ENCODE measurements at places on chromosomes 2 and 18.

- DNase-seq = no peak
Measured at GRCh38 chr2:159046966-159047365, 78.5 kb downstream of the TANC1 start.

DNA sequence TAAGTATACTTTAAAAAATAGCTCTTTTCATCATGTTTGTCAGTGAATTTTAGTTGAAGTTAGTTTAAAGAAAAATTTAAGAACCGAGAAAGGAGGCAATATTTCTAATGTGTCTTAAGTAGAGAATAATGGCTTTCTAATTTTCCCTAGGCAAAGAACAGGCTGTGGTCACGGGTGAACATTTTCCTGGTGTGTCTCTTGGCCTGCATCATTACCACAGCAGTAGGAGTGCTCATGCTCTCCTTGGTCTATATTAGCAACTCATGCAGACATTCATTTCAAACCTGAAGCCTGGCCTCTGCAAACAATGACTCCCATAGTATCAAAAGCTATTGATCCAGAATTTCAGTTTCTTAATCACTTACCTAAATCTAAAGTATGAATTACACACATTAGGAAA, 57.4 kb downstream of the C18orf54 start:
- DNase-seq = no peak

GRCh38 chr2:215439980-215440512, 4.2 kb upstream of the FN1 start:
- DNase-seq = no peak

DNA sequence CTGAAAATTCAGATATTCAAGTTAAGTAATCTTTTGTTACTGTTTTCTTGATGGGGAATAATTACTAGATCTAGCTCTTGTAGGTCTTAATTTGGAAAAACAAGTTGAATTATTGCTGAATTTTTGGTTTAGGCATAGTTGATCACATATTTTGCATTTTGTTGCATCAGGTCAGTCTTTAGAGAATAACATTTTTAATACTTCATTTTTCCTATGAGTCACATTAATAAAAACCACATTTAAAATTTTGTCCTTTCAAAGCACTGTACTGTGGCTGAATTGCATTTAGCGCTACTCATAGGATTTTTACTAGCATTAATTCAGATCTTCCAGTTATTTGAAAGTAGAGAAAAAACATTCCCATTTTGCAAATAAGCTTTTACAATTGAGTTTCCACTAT, 23.2 kb downstream of the MAP4K4 start:
- DNase-seq = no peak

DNA sequence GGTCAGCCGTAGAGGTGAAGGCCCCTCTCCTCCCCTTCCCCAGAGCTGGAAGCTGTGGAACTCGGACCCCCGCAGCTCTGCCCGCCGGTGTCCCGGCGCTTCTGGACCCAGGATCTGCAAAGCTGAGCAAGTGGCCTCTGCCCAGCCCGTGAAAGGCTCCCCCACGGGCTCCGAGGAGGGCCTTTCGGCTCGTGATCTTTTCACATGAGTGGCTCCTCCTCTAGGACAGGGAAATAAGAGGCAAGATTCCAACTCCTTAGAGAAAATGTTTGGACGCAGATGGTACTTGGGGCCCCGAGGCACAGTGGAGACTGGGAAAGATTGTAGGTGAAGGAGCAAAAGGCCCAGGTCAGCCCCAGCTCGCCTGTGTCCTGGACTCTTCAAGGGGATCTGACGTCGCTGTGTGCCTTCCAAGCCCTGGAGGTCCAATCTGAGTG, 48.2 kb upstream of the SP3 start:
- DNase-seq = no peak

DNA sequence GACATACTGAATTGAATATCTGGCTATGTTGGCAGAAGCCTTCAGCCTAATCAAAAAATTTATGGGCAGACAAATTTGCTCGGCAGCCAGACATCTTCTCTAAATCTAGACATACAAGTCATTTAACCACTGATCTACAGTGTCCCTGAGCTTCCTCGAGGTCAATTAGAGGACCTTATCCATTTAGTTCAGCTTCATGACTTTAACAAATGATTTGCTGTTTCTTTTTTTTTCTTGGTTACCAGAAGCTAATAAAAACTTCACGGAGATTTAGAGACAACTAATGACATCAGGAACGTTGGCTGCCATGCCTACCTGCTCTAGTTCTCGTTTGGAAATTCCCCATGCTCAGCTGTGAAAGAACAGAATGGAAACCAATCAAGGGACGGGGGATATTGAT, 223.8 kb downstream of the BCL2 start:
- DNase-seq = no peak

GRCh38 chr2:198097630-198098029, 293.2 kb downstream of the PLCL1 start:
- no peak for DNase-seq

GRCh38 chr2:163604941-163605555, 130.8 kb downstream of the FIGN start:
- DNase-seq = no peak

GRCh38 chr2:241842620-241843211, 16.0 kb downstream of the PDCD1 start:
- no peak for DNase-seq

GRCh38 chr2:186591506-186591890, 1.6 kb downstream of the ITGAV start:
- DNase-seq = no peak

- DNase-seq = peak; percentile 59
Measured at GRCh38 chr2:84293791-84294380, 165.2 kb downstream of the SUCLG1 start.

- no peak for DNase-seq
Measured at GRCh38 chr2:118714118-118714517, 133.3 kb downstream of the EN1 start.

GRCh38 chr2:128091726-128092080, 703 bp downstream of the UGGT1 start:
- no peak for DNase-seq

DNA sequence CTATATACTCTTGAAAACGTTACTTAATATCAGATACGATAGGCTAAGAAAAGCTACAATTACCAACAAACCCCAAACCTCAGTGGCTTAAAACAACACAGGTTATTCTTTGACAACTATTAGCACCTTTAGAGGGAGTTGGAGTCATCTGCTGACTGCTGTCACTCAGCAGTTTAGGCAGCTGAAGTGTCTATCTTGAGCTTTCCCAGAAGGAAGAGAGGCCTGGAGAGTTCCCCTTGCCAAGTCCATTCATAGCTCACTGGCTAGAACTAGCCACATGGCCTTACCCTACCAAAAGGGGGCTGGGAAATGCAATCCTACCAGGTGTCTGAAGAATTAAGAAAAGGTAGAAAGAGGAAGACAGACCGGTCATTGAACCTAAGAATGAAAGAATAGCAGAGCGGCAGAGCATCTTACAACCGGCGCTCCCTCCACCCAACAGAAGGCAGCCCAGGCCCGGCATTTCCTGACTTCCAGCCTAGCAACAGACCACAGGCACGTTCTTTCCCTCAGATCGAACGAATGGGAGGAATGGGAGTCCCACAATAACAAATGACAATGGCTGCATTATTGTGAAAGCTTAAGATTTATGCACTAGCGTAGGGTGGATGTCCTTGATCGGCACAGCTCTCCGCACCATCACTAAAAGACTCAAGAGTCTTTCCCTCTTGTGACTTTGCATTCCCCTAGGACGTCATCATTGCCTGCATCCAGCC, 211.2 kb upstream of the CTAGE1 start:
- no peak for DNase-seq

DNA sequence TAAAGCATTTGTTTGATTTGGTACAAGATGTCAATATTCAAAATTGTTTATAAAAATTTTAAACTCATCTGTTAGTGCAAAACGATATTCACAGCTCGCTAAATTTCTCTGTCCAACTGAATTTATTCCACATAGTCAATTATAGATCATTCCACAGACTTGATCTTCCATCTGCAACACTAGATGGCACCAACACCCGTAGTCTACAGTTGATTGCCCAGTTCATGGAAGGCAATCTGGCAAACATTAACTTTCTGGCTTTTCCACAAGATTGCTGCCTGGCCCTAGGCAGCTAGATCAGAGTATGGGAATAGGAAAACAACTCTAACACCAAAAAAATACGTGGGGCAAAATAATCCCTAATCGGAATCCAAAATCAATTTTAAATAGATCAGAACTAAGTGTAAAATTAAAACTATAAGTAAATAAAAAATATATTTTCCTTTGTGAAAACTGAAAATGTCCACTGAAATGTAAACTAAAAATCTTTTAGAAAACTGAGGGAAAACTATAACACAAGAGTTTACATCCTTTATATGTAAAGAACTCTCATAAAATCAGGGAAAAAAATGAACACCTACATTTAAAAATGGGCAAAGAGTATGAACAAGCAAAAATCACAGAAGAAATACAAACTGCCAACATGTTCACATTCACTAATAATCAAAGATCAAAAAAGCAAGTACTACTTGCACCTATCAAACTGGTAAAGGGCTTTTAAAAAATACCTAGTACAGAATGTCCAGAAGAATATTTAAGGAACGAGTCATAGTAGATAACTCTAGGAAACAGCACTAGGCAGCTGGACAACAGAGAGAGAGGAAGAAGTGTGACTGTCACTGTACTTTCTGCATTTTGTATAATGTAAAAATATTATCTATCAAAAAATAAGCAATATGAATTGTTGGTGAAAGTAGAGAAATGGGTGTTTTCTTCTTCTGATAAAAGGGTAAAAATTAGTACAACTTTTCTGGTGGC, 35.0 kb downstream of the RTN4 start:
- DNase-seq = peak; percentile 65

GRCh38 chr2:172845028-172845630, 109.5 kb downstream of the RAPGEF4 start:
- no peak for DNase-seq

DNA sequence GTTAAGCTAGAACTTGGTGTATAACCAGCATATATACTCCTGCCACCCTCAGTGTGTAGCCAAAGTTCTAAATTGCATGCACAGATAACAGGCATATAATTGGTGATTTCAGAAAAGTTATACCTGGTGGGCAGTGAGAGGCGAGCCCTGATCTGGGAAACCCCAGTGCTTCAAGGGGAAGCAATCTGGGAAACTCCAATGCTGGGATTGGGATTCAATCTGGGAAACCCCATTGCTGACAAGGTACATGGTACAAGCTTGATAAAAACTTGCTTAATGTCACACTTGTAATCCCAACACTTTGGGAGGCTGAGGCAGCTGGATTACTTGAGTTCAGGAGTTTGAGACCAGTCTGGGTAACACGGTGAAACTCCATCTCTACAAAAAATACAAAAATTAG, 147.6 kb downstream of the NEDD4L start:
- no peak for DNase-seq

DNA sequence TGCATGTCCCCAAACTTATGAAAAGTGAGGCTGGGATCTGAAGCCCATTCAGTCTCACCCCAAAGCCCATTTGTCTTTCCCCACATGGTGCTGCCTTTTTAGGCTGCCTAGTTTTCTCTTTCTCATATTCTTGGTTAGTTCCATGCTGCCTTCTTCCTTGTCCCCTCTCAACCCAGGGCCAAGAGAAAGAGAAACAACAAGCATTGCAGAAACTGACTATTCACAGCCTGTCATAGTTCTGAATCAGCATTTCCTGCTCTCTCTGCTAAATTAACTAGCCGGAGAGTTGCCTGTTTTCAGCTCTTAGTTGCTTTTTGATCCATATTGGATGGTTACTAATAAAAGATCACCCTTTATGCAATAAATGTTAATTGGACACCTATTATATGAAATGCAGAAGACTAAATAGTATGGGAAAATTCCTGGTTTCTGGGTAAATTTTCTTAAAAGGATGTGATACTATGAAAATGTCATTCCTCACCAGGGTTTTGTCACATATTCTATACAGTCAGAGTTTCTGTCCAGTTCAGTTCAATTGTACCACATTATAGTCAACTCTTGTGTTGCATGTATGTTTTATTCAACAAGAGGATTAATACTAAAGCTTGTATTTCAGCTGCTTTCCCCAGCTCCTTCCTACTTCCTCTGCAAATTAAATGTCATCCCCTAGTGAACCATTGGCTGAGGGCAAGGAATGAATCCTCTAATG, 246.5 kb downstream of the GALR1 start:
- DNase-seq = no peak

DNA sequence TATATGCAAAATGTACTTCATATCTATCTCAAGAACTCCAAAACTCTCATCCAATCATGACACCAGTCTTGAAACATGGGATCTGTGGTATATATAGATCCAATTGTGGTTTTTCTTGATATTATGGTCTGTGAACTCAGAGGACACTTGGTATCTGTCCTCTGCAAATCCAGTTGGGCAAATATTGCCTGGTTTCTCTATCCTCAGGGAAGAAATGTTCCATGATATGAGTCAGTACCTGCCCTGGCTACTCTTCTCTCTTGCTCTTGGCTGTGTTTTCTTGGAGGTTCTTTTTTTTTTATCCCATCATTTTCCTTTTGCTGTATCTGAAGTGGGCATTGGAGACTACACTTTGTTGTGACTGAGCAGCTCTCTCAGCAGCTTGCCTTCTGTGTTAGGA, 10.9 kb downstream of the NBEAL1 start:
- DNase-seq = no peak

DNA sequence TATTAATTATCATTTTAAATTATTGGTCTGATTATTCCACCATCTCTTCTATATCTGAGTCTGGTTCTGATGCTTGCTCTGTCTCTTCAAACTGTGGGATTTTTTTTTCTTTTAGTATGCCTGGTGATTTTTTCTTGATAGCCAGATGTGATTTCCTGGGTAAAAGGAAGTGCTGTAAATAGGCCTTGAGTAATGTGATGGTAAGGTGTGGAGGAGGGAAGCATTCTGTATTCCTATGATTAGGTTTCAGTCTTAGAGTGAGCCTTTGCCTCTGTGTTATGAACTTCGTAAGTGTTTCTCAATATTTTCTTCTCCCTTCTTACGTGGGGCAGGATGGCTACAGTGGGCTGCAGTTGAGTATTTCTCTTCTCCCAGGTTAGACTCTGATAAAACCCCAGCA, 103.0 kb downstream of the EHBP1 start:
- no peak for DNase-seq

DNA sequence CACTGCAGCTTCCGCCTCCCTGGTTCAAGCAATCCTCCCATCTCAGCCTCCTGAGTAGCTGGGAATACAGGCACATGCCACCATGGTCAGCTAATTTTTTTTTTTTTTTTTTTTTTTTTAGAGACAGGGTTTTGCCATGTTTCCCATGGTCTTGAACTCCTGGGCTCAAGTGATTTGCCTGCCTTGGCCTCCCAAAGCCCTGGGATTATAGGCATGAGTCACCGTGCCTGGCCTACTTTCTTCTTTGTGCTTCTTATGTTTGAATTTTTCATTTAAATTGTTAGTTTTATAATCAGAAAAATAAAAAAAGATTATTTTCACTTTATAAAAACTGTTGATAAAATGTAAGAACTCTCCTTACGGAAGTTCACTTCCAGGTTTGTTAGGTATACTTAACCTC, 101.5 kb upstream of the LPIN2 start:
- no peak for DNase-seq

GRCh38 chr18:71809711-71810110, 734.4 kb downstream of the CBLN2 start:
- DNase-seq = no peak

- no peak for DNase-seq
Measured at GRCh38 chr2:228037915-228038314, 143.6 kb downstream of the SPHKAP start.

GRCh38 chr18:22164337-22165048, 4.9 kb upstream of the GATA6 start:
- no peak for DNase-seq

- DNase-seq = no peak
Measured at GRCh38 chr2:16155766-16156165, 215.4 kb downstream of the MYCN start.

- DNase-seq = no peak
Measured at GRCh38 chr2:236743039-236743920, 173.7 kb downstream of the ACKR3 start.

GRCh38 chr2:20925265-20925889, 102.5 kb upstream of the LDAH start:
- peak; percentile 34 for DNase-seq

- no peak for DNase-seq
Measured at GRCh38 chr2:12488352-12489318, 228.1 kb upstream of the TRIB2 start.

Measured in HuH-7 (cell line).